SHP77 (cell line): ENCODE measurements at places on chromosomes 13 and 19.

GRCh38 chr19:35144259-35144599 lies 1.2 kb downstream of the FXYD7 start:
- DNase-seq = no peak

- DNase-seq = no peak
Observed at GRCh38 chr19:41929536-41930071, 1.4 kb upstream of the ERFL start.

- no peak for DNase-seq
Observed at GRCh38 chr13:50396001-50396400, 380.8 kb downstream of the KCNRG start.

GRCh38 chr19:2807379-2808128 lies 12.1 kb upstream of the ZNF554 start:
- DNase-seq = no peak

GRCh38 chr13:112441779-112442310 lies 65.7 kb downstream of the SPACA7 start:
- DNase-seq = no peak

DNA sequence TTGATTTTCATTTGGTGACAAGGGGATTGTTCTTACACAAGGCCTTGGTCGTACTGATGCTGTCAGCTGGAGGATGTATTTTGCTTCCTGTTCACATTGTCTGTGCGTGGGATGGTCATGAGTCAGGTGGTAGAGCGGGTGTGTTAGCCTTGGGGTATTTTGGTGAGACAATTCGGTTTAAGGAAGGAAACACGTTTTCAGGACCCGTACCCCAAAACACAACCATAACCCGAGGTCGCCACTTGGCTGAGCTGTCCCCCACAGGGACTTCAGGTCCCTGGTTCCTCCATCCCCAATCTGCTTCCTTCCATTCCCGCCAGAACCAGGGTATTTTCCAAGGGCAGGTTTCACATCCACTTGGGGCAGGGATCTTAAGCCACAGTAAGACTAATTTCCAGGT lies 15.0 kb downstream of the MYO9B start:
- no peak for DNase-seq

- no peak for DNase-seq
Observed at GRCh38 chr19:17686023-17686521, 2.1 kb downstream of the UNC13A start.

DNA sequence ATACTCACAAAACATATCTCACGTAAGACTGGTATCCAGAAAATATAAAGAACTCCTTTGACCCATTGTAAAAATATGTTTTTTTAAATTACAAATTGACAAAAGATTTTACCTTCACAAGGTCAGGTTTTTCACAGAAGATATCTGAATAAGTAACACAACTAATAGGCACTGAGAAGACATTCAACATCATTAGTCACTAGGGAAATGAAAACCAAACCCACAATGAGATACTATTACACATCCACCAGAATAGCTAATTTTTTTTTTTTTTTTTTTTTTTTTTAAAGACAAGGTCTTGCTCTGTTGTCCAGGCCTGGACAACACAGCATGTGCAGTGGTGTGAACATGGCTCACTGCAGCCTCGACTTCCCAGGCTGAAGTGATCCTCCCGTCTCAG lies 157.5 kb downstream of the MIPEP start:
- DNase-seq = no peak

DNA sequence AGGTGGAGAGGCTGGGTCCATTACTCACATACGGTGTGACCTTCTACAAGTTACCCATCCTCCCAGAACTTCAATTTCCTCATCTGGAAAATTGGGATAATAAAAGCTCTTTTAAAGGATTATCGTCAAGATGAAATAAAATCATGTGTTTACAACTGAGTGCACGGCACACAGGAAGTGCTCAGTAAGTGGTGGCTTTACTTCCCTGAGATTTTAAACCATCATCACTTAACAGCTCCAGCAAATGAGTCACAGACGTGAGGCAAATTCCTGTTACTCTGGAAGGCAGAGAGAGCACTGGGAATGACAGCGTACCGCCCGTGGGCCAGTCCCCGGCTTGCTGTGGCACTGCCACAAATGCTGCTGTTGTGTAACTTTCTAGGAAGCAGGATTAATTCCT lies 64.1 kb downstream of the MRPL57 start:
- DNase-seq = no peak

DNA sequence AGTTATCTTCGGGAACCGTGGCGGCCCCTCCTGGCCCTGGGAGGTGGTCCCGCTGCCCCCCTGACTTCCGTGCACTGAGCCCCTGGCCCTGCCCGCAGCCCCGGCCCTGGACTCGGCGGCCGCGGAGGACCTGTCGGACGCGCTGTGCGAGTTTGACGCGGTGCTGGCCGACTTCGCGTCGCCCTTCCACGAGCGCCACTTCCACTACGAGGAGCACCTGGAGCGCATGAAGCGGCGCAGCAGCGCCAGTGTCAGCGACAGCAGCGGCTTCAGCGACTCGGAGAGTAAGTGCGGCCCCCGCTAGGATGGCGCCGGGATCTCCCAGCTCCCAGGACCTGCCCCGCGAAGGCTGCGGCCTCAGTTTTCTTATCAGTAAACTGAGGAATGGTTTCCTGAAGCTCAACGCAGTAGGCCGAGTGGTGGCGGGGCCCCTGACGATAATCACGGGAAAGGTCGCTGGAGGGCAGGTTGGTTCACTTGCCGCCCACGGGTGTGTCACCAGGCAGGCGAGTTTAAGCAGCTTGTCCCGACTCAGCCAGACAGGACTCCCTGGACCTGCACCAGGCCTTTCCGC lies 924 bp downstream of the RGCC start:
- DNase-seq = no peak

- DNase-seq = no peak
Observed at GRCh38 chr19:38642176-38642575, 5.3 kb upstream of the ACTN4 start.

- no peak for DNase-seq
Observed at GRCh38 chr13:45109102-45109720, 11.1 kb upstream of the GTF2F2 start.

GRCh38 chr13:36806102-36806501 lies 12.9 kb upstream of the RFXAP start:
- no peak for DNase-seq

DNA sequence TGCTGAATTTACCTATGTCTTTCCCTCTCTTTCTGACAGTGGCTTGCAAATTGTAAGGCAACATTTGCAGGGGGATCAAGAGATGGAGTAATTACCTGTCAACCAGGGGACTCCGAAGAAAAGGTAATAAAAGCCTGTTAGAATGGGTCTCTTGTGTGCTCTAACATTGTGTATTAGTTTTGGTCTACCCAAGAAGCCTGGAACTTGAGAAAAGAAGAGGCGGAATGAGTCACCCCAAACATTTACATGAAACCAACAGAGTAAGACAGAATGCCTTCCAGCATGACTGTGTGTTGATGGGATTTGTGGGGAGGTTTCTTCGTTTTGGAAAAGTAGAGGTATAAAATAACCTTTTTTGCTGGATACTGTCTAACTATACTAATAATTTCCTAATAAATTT lies 36.7 kb downstream of the ZAR1L start:
- no peak for DNase-seq

- no peak for DNase-seq
Observed at GRCh38 chr19:3171894-3172672, 6.5 kb upstream of the S1PR4 start.

DNA sequence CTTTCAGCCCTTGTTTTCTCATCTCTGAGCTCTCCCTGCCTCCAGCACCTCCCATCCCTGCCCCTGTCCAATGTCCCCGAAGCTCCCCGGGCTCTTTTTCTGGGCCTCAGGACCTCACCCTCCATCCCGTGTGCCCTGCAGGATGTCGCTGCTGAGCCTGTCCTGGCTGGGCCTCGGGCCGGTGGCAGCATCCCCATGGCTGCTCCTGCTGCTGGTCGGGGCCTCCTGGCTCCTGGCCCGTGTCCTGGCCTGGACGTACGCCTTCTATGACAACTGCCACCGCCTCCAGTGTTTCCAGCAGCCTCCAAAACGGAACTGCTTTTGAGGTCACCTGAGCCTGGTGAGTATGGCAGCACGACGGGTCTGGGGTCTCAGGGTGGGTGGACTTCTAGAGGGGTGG lies 51.1 kb upstream of the CYP4F8 start:
- DNase-seq = no peak

GRCh38 chr13:73107481-73107880 lies 48.7 kb downstream of the KLF5 start:
- no peak for DNase-seq

DNA sequence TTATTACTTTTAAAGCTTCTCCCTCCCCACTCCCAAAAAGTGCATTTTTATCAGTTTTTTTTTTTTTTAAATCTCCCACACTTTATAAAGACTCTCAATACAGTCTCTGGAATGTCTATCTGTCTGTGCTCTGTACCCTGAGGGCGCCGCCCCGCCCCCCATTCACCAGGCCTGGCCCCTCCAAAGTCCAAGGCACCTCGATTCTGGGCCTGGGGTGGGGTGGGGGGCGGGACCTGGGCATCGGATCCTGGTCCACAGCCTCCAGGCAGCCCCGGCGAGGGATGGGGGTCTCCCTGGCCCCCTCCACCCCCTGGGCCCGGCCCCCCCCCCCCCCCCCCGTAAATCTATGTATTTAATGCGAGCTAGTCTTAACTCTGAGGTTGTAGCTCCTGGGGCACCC lies 23.3 kb downstream of the ZBTB7A start:
- DNase-seq = no peak

DNA sequence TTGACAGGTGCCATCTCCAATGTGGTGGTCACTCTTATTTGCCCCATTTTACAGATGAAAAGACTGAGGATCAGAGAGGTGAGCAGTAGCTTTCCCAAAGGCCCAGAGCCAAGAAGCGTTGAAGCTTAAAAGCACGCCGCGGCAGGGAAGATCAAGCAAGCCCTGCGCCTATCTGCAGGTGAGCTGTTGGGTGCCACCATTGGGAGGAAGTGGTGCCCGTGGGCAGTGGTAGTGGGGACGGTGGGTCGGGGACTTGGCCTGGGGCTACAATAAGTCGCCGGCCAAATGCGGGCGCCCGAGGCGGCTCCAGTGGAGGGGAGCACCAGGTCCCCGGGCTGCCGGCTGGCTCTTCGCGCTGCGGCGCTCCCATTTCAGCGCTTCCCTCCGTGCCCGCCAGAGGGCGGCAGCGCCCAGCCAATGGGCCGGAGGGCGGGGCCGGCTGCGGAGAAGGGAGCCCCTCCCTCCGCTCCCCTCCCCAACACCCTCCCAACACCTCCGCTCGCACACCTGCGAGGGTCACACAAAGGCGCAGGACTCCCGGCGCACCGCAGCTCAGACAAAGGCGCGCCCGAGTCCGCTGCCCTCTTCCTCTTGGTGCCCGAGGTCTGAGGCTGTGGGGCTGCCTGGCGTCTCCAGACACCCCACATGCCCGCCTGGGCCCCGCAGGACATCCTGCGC lies 744 bp upstream of the POU2F2 start:
- peak; percentile 47 for DNase-seq

- no peak for DNase-seq
Observed at GRCh38 chr13:101944521-101944920, 457.3 kb downstream of the FGF14 start.

DNA sequence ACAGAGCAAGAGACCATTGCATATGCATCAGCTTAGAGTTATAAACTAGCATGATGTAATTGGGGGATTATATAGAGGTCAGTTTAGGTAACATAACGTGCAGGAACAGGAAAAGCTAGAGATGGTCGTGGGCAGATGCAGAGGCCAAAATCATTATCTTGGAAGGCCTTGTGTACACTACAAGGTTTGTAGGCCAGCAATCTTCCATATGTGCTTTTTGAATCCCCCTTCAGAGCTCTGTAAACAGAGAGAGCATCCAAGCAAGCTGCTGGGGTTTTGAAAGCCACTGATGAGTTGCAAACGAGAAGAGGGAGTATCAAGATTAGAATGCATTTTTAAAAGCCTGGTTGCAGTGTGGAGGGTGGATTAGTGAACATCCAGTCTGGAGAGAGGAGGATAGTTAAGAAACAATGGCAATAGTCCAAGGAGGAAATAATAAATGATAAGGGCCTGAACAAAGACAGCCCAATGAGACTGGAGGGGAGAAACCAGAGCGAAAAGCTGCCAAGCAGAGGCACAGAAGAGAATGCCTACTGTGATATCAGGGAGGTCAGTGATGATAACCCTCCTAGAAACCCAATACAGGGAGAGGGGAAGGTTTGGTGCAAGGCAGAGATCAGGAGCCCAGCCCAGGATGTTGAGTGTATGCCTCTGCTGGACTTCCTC lies 109.6 kb downstream of the ZAR1L start:
- DNase-seq = no peak

GRCh38 chr13:36986462-36987240 lies 12.5 kb downstream of the ALG5 start:
- DNase-seq = no peak

GRCh38 chr19:44666852-44667556 lies 4.3 kb upstream of the CEACAM19 start:
- DNase-seq = no peak

GRCh38 chr19:45761714-45762113 lies 7.3 kb downstream of the SIX5 start:
- DNase-seq = no peak

DNA sequence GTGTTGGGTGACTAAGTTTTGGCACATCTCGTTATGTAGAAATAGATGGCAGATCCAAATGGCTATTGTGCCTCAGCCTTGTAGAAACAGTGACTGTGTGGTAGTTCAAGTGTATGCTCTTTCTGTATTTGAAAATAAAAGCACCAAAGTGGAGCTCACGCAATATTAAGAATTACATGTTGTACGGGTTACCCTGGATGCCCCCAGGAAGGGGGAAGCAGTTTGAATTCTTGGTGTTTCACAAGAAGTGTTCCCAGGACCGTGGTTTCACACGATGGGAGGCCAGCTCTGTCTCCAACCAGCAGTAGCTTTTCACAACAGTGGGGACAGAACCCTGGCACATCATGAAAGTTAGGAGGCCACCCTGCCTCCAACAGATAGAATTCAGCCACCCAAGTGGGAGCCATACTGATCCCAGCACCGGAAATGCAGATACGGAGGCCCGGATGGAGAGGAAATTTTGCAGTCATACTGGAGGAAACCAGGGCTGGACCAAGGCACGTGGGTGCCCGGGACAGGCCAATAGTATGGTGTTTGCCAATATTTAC lies 8.9 kb downstream of the FLT1 start:
- no peak for DNase-seq

GRCh38 chr13:69168436-69168835 lies 939.2 kb upstream of the ATXN8OS start:
- DNase-seq = peak; percentile 63
